Thoracic aorta (tissue), 2 donors: ENCODE measurements at places on chromosomes 16 and 17.

GRCh38 chr17:79677646-79678045 lies 53.1 kb upstream of the ENPP7 start:
- no peak for DNase-seq

- no peak for DNase-seq
Observed at GRCh38 chr17:71438631-71439146, 682.1 kb upstream of the SOX9 start.

DNA sequence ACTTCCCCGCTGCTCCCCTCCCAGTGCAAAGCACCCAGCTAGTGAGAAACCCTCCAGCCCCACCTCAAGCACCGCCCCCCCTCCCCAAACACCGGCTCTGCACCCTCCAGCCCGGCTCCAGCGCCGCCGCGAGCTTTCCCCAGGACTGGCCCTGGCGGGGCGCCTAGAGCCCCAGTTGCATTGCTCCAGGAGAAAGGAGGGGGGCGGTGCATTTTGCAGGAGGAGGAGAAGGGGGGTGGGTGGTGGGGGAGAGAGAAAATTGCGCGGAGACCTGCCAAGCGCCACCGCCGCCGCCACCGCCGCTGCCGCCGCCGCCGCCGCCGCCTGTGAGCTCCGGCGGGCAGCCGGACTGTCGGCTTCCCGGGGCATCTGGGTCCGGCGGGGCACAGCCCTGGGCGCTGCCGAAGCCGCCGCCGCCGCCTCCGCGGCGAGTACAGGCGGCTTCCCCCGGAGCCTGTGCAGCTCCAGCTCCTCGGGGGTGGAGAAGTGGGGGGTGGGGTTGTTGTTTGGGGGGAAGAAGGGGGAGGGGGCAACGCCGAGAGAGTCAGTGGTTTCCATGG lies 333 bp upstream of the NOG start:
- no peak for DNase-seq

DNA sequence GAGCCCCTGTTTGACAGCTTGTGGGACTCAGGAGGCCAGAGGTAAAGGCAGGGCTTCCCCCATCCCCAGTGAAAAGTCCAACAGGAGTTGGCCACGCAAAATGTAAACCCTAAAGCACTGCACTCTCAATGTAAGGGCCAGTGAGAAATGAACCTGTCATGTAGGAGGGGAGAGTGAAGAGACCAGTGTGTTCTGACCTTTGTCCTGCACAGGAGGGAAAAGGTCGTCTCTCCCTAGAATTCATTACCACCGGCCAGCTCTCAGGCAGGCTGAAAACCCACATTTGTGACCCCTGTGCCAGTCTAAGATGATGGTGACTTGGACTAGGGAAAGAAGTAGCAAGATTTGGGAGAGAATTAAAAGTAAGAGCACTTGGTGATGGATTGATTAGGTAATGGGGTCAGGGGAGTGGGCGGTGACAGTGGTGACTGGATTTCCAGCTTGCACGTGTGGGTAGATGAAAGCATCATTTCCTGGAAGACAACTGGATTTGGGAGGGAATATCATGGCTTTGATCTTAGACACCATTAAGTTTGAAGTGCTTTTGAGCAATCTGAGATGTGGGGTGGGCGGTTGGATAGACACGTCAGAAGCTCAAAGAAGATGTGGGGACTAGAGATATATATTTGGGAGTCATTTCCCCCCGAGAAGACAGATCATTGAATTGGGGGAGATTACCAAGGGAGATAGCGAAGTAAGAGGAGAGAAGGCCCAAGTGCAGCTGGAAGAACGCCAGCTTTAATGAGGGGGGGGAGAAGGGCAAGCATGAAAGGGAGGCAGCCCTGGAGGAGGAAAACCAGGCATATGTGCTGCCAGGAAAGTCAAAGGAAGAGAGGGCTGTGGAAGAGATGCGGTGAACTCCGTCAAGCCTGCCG lies 119.5 kb downstream of the NTN1 start:
- DNase-seq, result no peak

DNA sequence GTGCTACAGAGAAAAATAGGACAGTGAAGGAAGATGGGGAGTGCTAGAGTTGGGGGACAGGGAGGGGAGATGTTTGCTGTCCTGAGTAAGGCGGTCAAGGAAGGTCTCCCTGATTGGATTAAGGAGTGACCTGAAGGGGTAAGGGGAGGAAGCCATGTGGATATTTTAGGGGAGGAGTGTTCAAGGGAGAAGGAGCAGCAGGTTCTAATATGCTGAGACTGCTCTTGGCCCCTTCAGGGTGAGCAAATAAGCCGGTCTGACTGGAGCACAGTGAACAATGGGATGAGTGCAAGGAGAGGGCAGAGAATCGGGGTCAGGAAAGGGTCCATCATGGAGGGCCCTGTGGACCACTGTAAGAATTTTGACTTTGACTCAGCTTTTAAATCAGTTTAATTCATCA lies 188.8 kb downstream of the IRX3 start:
- DNase-seq, result no peak

- DNase-seq, result no peak
Observed at GRCh38 chr17:80717720-80718083, 173.1 kb downstream of the RPTOR start.

GRCh38 chr17:16918443-16918842 lies 53.5 kb downstream of the TNFRSF13B start:
- DNase-seq, result no peak

DNA sequence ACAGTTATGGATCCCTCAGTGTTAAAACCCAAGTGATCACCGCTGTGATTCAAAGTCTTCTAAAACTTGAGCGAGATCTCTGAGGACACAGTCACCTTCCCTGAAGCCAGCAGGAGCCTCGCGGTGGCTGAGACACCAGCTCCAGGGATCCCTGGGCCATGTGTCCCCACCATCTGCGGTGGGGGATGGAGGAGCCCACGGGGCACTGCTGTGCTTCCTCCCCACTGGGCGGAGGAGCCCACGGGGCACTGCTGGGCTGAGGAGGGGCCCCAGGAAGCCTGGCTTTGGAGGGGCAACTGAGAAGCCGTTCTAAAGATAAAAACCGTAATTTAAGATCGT lies 65.7 kb upstream of the METRNL start:
- no peak for DNase-seq

DNA sequence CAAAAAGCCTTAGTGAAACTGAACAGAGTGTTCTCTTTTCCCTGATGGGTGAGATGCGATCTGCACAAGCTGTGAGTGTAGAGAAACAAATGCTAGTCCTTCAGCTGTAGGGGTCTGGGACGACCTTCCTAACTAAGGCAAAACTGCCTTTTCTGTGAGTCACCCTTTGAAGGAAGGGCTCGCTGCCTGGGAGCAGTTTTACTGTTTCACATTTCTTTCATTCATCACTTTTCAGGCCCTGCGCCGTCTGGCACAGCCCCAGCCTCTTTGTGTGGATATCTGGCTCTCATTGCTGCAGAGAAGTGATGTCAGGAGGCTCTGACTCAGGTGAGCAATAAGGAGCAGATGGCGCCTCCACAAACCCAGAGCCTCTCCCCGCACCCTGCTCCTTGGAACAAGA lies 57.4 kb downstream of the HS3ST3A1 start:
- no peak for DNase-seq

DNA sequence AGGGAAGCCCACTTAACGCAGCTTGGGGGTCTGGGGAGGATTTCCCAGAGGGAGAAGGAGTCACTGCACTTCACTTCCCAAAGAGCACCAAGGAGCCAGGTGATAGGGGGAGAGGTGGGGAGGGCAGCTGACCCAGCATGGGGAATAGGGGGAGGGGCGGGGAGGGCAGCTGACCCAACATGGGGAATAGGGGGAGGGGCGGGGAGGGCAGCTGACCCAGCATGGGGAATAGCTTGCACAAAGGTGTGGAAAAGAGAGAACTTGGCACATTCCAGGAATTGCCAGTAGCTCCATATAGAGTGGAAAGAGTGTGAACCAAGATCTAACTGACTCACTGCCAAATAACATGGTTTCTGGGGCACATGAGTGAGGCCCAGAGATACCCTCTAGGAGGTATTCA lies 110.3 kb downstream of the CCT6B start:
- DNase-seq, result no peak

DNA sequence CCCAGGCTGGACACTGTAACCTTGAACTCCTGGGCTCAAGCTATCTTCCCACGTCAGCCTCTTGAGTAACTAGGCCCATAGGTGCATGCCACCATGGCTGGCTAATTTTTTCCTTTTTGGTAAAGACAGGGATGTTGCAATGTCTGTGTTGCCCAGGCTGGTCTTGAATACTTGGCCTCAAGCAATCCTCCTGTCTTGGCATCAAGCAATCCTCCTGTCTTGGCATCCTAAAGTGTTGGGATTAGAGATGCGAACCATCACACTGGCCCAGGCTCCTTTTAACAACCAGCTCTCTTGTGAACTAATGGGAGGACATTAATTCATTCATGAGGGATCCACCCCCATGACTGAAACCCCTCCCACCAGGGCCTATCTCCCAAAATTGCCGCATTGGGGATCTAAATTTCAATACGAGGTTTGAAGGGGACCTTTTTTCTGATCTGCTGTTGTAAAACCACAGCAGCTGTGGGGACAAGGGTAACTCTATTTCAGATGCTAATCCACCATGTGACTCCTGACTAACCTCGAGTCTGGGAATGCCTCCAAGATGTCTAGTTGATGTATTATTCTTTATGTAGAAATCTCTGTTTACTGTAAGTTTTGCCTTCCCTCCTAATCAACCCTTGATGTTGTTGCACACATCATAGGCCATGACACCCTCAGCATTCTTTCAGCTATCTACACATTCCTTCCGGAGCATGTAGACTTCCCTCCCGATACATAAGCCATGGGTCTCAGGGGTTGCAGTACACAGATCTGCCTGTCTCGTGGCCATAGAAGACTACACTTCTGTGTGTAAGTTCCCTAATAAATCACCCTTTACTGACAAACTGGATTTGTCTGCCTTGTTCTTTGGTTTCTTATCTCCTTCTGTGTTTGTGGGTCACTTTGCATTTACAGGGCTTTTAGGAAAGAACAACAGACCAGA lies 37.6 kb downstream of the RNF112 start:
- DNase-seq, result peak; percentile 38

DNA sequence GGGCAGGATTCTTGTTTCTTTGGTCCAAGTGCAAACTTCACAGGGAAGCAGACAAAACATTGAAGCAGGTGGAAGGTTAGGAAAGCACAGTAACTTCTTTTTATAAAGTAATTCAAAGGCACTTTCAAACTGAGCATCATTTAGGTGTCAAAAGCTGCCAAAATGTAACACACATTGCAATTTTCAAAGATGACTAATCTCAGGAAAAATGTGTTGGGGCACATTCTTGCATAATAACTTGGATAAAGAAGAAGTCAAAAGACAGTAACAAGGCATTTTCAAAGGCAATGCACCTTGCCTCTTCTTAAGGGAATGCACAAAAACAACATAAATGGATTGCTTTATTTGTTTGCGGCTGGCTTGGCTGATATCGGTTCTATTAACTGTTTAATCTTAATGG lies 3.6 kb downstream of the KCNJ2 start:
- no peak for DNase-seq

GRCh38 chr16:4372001-4372577 lies 441 bp downstream of the VASN start:
- DNase-seq, result no peak

GRCh38 chr16:50273888-50274325 lies 7.6 kb downstream of the ADCY7 start:
- DNase-seq, result no peak

DNA sequence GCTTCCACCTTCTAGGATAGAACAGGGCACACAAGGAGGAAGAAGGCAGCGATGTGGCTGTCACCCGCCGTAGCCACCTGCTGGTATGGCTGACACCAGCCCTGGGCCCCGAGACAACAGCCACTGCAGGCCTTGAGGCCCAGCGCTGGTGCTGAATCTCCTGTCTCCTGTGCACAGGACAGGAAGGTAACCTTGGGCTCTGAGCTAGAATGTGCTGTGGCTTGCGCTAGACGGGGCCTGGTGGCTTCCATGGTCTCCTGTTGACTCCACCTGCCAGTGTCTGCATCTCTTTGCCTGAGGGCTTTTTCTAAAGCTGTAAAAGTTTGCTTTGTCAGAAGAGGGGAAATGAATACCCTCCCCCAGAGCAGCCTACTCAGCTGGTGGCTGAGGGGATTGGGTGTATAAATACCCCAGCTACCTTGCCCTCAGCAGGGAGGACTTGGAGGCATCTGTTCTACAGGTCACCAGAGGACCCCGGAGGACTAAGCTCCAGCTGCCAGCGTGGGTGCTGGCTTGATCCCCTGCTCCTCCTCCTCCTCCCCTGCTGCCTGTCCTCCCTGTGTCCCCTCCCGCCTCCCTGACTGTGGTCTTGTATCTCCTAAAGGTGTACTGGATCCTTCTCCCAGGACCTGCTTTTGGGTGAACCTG lies 76.1 kb upstream of the SDK2 start:
- no peak for DNase-seq

DNA sequence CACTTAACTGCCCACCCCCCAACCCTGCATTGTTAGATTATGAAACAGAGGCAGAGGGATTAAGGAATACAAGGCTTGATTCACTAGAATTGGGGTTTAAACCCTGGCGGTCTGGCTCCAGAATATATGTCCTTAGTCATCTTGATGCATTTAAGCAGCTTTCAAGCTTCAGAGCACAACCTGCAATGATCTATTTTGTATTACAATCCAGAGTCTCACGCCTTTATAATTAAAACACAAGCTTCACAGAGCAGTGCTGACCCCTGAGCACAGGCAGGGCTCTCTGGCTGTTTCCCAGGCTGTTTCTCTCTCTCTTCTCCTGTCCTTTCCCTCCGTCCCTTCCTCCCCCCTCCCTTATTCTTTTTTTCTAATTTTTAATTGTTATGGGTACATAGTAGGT lies 209.1 kb downstream of the SPECC1 start:
- no peak for DNase-seq

- DNase-seq, result no peak
Observed at GRCh38 chr17:45341533-45342158, 24.8 kb upstream of the MAP3K14 start.

- no peak for DNase-seq
Observed at GRCh38 chr16:23448392-23448791, 4.6 kb downstream of the COG7 start.

GRCh38 chr16:29825145-29826044 lies 5.1 kb downstream of the MVP start:
- DNase-seq, result no peak

- DNase-seq, result no peak
Observed at GRCh38 chr16:84749815-84750214, 50.0 kb downstream of the USP10 start.

- DNase-seq, result no peak
Observed at GRCh38 chr16:49832177-49832576, 23.7 kb downstream of the ZNF423 start.

GRCh38 chr17:82212331-82213250 lies at the start of gene CCDC57:
Gene CCDC57, minus strand, starts transcription at chr17:82212842. Its CDS starts 10,898 bp downstream, at chr17:82201944.
- no peak for DNase-seq

- no peak for DNase-seq
Observed at GRCh38 chr17:81294512-81295030, 536 bp downstream of the SLC38A10 start.

GRCh38 chr17:65538675-65539529 lies 22.5 kb downstream of the AXIN2 start:
- DNase-seq, result no peak

DNA sequence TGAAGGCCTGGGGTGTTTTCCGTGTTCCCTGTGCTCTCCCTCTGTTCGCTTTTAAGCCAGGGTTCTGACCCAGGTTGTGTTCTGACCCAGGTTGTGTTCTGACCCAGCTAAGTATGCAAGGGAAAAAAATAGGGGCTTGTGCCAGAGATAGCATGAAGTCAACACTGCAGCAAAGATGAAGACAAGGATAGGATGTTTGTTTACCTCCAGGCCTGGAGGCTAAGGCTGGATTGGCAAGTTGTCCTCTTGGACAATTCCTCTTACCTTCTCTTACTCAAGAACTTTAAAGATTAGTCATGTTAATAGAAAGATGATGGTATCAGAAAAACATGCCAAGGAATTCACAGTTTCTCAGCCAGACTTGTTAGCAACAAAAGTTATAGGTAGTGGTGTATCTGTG lies 19.4 kb downstream of the LYRM9 start:
- no peak for DNase-seq

GRCh38 chr17:66494023-66494803 lies 191.8 kb downstream of the PRKCA start:
- DNase-seq, result no peak
